ENCODE measurements at places on chromosomes 7 and 10.

DNA sequence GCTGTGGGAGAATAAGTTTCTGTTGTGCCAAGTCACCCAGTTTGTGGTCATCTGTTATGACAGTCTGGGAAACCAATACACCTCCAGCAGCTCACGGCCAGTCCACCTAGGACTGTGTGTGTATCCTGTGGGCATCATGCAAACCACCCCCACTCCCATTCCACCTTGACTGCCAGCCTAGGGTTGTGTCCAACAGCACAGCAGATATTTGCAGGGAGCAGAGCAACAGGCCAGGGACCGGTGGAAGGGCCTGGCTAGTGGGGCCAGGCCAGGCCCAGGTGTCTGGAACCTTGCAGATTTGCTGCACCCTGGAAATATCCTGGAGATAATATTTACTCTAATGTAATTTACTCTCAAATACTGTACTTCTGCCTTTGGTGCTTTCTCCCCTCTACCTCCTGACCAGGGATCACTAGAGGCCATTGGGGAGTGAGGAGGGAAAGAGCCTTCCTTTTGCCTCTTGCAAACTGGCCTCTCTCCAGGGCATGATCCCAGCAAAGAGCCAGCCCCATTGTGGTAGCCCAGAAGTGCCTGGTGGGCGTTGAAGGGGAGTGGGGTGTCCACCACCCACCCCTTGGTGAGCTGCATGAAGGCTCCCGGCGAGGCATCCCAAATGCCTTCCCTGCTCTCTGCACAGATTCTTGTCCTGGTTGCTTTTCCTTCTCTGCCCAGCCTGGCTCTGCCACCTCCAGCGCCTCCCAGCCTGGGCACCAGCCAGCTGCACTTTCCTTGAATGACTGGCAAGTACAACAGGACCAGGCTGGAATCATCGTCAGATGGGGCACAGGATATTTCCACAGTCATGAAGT, 15.2 kb upstream of the TPST1 start:
- DNase-seq: no peak

- DNase-seq: no peak
Observed at GRCh38 chr10:130463104-130463875, 327.1 kb downstream of the GLRX3 start.

DNA sequence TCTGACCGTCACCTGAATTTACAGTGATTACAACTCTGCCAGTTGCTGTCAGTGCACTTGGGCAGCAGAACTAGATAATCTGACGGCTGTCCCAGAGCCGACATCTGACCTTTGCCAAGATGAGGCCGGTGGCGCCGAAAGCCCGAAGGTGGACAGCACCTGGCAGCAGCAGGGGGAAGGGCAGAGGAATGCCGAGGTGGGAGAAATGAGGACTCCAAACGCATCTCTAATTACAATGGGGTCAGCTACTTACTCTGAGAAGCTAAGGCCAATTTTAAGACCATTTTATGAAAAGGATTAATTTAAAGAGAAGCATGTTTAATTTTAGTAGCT, 33.8 kb downstream of the TRIM8 start:
- DNase-seq: no peak

DNA sequence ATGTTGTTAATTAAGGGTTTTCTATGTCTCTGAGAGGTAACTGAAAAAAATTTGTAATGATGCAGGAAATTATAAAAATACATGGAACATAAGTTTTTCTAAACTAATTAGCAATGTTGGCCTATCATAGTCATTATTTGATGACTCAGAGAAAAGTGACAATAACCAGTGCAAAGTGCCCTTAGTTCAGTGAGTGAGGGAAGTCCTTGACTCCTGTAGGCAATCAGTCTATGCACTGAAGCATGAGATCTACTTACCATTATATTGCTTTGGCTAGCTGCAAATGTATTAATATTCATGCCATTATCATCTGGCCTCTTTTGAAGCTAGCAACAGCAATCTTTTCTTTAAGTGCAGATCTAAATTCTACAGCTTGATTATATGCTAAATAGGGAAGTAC, 40.6 kb downstream of the CCDC172 start:
- DNase-seq: no peak

- DNase-seq: no peak
Observed at GRCh38 chr10:37812290-37812689, 45.1 kb downstream of the ZNF248 start.

- DNase-seq: no peak
Observed at GRCh38 chr7:158443014-158443687, 144.5 kb downstream of the PTPRN2 start.

DNA sequence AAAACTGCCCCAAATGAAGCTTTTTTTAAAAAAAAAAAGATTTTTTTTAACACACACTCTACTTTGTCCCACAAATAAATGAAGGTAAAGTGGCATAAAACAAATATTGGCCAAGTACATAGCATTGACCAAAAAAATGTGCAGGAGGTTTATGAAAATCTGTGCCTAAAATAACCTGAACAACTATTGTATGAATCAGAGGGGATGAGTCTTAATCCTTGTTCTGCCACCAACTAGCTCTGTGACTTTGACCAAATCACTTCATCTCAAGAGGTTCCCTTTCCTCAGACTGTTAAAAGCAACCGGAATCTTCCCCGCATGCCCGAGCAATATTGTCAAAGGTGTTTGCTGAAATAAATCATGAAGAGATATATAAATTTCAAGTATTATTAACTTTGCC, 150.4 kb upstream of the NEBL start:
- DNase-seq: no peak

- no peak for DNase-seq
Observed at GRCh38 chr7:117458977-117459583, 20.7 kb upstream of the CFTR start.

DNA sequence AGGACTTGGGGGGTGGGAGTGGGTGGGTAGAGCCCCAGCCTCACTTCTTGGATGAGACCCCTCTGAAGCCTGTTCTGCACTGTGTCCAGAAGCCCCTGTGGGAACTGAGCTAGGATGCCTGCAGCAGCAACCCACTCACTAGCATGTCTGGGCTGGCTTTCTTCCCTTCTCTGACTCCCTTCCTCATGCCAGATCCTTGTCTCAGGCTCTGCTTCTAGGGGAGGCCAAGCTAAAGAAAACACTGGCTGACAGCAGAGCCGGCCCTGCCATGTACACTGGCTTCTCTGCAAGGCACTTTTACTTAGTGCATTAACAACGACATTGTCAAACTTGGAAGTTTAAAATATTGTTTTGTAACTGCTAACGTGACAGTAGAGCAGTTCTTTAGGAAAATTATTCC, 50.2 kb downstream of the ARHGAP22 start:
- DNase-seq: no peak

DNA sequence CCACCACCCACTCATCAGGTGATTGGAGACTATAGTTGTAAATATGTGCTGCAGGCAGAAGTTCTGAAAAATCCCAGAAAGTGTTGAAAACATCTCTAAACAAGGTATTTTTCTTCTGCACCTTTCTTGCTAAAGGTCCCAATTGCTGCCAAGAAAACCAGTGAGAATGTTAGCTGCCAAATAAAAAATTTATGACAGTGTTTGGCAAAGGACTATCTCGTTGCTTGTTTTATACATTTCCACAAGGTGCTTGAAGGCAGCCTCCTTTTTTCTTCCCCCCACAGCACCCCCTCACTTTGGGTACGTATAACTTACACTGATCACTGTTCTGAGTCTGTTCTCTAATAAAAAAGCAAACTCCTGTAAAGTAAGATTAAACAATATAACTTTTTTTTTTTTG, 158.6 kb upstream of the TCF7L2 start:
- DNase-seq: no peak

GRCh38 chr7:113087071-113087998, 708 bp upstream of the GPR85 start:
- no peak for DNase-seq

GRCh38 chr7:27106181-27106900, 3.9 kb upstream of the HOXA2 start:
- no peak for DNase-seq

DNA sequence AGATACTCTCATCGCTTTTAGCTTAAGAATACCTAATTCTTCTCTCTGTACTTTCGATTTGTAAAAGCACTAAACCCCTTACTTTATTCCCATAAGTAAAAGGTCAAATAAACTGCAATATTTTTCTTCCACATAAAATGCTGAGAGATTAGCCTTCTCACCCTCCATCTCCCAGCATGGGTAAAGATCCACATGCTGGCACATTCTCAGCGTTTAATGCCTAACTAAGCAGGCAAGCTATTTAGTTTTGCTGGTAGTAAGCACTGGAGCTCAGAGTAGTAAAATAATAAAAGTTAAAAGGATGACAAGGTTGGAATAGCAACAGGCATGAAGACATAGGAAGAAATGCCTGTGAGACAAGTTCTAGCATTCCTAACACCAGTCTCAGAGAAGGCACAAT, 65.9 kb upstream of the NEBL start:
- no peak for DNase-seq

DNA sequence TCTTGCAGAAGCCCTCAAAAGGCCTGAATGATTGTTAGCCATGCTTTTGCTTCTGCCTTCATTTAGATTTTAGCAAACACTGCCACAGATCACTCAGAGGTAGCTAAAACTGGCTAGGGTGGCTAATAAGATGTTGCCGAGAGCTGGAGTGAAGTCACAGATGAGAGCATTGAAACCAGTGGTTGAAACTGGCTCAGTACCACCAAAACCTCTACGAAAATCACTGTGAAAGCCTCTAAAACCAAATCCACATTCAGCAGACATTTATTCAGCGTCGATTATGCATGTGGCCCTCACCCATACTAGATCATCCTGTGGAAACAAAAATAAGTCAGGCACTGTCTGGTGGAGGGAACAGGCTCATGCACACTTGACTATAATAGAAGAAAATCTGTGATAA, 50.8 kb downstream of the PIK3CG start:
- DNase-seq: no peak

DNA sequence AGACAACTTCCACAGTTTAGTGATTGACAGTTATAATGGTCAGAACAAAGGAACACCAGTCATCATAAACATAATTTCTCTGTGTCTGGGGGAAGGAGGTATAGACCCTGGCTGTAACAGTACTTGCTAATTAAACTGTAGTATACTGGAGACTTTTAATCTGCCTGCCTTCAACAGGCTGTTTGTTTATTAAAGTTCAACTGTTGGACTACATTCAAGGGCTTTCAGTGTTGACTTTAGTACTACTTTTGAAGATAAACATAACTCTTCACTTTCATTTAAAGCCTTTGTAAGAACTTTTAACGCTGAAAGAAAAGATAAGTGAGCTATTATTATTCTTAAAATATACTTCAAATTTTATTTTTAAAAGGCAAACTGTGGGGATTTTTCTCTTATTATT, 15.5 kb upstream of the PTTG1IP2 start:
- no peak for DNase-seq

GRCh38 chr10:122931088-122931906, 20.9 kb downstream of the FAM24A start:
- DNase-seq: no peak

DNA sequence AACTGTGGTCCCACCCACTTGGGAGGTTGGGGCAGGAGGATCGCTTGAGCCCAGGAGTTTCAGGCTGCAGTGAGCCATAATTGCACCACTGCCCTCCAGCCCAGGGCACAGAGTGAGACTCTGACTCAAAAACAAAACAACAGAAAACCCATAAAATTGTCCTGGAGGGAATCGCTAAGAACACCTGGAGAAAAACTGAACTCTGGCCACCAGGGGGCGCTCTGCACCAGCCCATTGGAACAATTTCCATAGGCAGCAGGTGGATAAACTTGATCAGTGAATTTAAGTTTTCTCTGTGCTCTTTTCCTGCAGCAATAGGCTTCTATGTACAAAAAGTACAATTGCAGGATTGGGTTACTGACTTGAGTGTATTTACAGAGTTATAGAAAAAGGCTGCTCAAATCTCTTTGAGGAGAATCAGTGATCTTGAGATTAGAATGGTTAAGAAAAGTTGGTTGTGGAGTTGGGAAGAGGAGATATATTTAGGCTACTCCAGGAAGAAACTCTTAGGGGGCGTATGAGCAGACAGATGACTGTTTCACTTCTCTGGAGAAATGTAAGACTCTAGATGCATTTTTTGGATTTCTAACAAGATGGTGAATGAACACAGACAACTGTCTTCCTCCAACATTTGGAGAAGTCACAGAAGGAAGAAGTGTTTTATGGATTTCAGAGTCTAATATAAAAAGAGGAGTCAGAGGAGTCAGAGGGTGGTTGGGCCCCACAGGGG, 274.9 kb upstream of the GALNT17 start:
- peak; percentile 44 for DNase-seq

GRCh38 chr10:12466704-12467305, 117.5 kb downstream of the CAMK1D start:
- no peak for DNase-seq

DNA sequence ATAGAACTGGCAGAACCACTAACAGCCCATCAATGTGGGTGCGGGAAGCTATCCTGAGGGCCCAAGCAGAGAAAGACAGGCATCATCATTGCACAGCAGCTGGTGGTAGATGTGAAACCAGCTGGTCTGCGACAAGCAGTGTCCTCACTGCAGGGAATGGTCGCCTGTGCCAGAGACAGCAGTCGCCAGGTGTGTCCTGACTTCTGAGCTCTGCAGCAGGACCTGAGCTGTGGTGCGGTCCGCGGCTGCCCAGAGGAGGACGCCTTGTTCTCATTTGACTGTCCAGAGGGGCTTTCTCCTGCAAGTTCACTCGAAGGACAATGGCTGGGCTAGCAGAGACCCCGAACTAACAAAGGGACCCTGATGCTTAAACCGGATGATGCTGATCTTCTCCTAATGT, 97.4 kb downstream of the LRRC18 start:
- DNase-seq: no peak

DNA sequence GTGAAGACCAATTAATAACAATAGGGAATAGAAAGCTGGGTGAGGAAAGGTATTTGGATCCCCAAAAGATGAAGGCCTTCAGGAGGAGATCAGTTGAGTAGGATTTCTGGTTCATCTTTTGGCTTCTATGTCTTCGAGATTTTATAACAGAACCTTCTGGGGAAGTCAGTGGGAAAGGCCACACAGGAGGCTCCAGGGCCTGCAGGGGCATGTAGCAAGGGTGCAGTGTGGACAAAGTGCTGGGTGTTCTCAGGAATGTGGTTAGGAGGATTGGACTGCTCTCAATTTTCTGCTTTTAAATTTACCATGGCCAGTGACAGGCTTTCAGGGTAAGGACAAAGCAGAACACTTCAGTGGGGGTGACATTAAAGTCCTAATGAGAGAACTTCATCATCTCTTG, 378.0 kb downstream of the CCSER2 start:
- no peak for DNase-seq

DNA sequence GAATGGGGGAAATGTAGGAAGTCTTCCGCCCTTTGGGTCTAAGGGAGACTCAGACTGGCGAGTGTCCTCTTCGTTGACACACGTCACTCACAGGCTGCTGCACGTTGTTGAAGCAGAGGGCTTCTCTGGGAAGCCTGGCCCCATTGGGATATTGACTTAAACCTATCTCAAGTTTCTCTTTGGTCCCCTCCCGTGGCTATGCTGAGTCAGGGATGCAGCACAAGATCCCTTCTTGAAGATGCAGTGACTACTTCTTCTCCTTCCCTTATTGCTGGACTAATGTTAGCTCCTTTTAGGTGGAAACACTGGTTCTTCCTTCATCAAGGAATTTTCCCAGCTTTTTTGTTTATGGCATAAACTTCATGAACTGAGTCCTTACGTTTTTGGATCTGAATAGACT, 89.8 kb upstream of the CCDC71L start:
- no peak for DNase-seq

GRCh38 chr7:7109934-7110333, 72.4 kb upstream of the C1GALT1 start:
- DNase-seq: no peak

GRCh38 chr10:33201056-33201780, 133.2 kb downstream of the NRP1 start:
- no peak for DNase-seq

Data from stimulated activated CD8-positive, alpha-beta memory T cell treated with anti-CD3 and anti-CD28 coated beads, Interleukin-4, amount 100 ng/mL, for 24 hours (primary cell).